Dermis blood vessel endothelial cell (primary cell): ENCODE measurements at places on chromosomes 4 and X. TPM values are rescaled to one million over a fixed set of nuclear protein-coding genes. Genes with fewer than 3 reads are reported as not detected.

PGAM4 gene
- 0.28 TPM in 1 of 2 replicates, not detected in the other for total RNA-seq

BGN gene
- total RNA-seq: 27.4 and 53.9 TPM in 2 replicates

GABRB1 gene
- not detected in 2 replicates for total RNA-seq

IL3RA gene
- total RNA-seq: 23.6 and 64.7 TPM in 2 replicates

CT45A5 gene
- not detected in 2 replicates for total RNA-seq

GRIA2 gene
- not detected in 2 replicates for total RNA-seq

CACNA1F gene
- total RNA-seq: under 0.01 and 0.05 TPM in 2 replicates

TLR2 gene
- total RNA-seq: 0.51 and 1.9 TPM in 2 replicates

KCNE5 gene
- not detected in 2 replicates for total RNA-seq

RAB40AL gene
- total RNA-seq: 0.14 TPM in 1 of 2 replicates, not detected in the other

IDUA gene
- total RNA-seq: 14.1 and 19.6 TPM in 2 replicates

VMA21 gene
- 60.6 and 60.9 TPM in 2 replicates for total RNA-seq

TEX11 gene
- total RNA-seq: not detected in 2 replicates

SRPX gene
- 104 and 123 TPM in 2 replicates for total RNA-seq

WWC2 gene
- 31.3 and 43.8 TPM in 2 replicates for total RNA-seq

TMSB15C gene
- total RNA-seq: 2.3 and 4.3 TPM in 2 replicates

GC gene
- total RNA-seq: 0.05 TPM in 1 of 2 replicates, not detected in the other

HS3ST1 gene
- 0.17 and 1.9 TPM in 2 replicates for total RNA-seq

CXCL5 gene
- 0.23 and 0.51 TPM in 2 replicates for total RNA-seq

MAOB gene
- total RNA-seq: 0.23 TPM in 1 of 2 replicates, not detected in the other

CNKSR2 gene
- total RNA-seq: 0.17 TPM in 1 of 2 replicates, not detected in the other

PRR32 gene
- total RNA-seq: not detected in 2 replicates

KLHL34 gene
- not detected in 2 replicates for total RNA-seq

CWH43 gene
- not detected in 2 replicates for total RNA-seq

TRPC5OS gene
- not detected in 2 replicates for total RNA-seq

LIMCH1 gene
- 44.5 and 53.8 TPM in 2 replicates for total RNA-seq

L1CAM gene
- 1.1 and 2.4 TPM in 2 replicates for total RNA-seq

CFI gene
- 94.8 and 132 TPM in 2 replicates for total RNA-seq

DNASE1L1 gene
- total RNA-seq: 105 and 111 TPM in 2 replicates

DOK7 gene
- 0.17 TPM in 1 of 2 replicates, not detected in the other for total RNA-seq

KLHL8 gene
- 11.9 and 17.3 TPM in 2 replicates for total RNA-seq

UGT2B10 gene
- total RNA-seq: not detected in 2 replicates
